Hindlimb muscle (tissue), 1 donor: ENCODE measurements at places on chromosomes 7 and 10. TPM values are rescaled to one million over a fixed set of nuclear protein-coding genes. Genes with fewer than 3 reads are reported as not detected.

GRCh38 chr10:493391-494148 is 195.9 kb downstream of the DIP2C start:
- no peak for DNase-seq

- no peak for DNase-seq
Observed at GRCh38 chr7:155408651-155409586, 49.0 kb upstream of the EN2 start.

Gene MYOZ1
- polyA plus RNA-seq = 768 TPM

Gene CEP55
- polyA plus RNA-seq = 6.0 TPM

Gene AUTS2
- polyA plus RNA-seq = 80.5 TPM
